ENCODE measurements at places on chromosomes 13 and 19. TPM values are rescaled to one million over a fixed set of nuclear protein-coding genes. Genes with fewer than 3 reads are reported as not detected.
A peak's percentile ranks its signal among the peaks of the same experiment; 100 is the strongest.

- H3K36me3 ChIP-seq = peaks cover 29% of the 10 kb centered on the region
- no peaks in the 10 kb centered on the region for H3K27me3 ChIP-seq
- H3K27ac ChIP-seq = no peak overlapping the region
Observed at GRCh38 chr13:28297341-28297740, 159.0 kb downstream of the PAN3 start.

DNA sequence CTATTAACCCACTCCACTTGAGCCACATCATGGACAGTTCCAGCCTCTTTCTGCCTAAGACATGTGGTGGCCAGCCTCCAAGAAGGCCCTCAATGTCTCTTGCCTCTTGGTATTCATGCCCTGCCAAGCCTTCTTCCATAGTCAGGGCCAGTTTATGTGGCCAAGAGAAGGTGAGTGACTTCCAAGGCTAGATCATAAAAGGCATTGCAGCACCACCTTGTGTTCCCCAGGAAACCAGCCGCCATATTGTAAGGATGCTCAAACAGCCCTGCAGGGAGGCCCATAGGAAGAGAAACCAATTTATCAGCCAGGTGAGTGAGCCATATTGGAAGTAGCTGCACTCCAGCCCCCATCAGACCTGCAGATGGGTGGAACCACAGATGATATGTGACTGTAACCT, 12.3 kb upstream of the DNMT1 start:
- no peak overlapping the region for H3K27ac ChIP-seq
- DNase-seq = no peak
- no peaks in the 10 kb centered on the region for H3K36me3 ChIP-seq
- peaks cover 5% of the 10 kb centered on the region for H3K4me1 ChIP-seq
- peaks cover 5% of the 10 kb centered on the region for H3K27me3 ChIP-seq

GRCh38 chr19:16252459-16253205, 54.9 kb downstream of the AP1M1 start:
- DNase-seq = no peak
- no peak overlapping the region for H3K4me3 ChIP-seq
- H3K4me1 ChIP-seq = peaks cover 20% of the 10 kb centered on the region
- H3K27ac ChIP-seq = peak overlapping the region; percentile 69
- H3K36me3 ChIP-seq = no peaks in the 10 kb centered on the region

DNA sequence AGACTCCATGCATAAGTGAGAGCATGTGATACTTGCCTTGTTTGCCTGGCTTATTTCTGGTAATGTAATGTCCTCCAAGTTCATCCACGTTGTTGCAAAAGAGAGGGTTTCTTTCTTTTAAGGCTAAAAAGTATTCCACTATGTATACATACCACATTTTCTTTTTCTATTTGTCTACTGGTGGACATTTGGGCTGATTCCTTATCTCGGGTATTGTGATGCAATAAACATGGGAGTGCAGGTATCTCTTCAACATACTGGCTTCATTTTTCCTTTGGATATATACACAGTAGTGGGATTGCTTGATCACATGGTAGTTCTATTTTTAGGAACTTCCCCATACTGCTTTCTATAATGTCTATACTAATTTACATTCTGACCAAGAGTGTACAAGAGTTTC, 49.6 kb upstream of the EBPL start:
- H3K36me3 ChIP-seq = peaks cover 33% of the 10 kb centered on the region
- no peak overlapping the region for H3K27ac ChIP-seq
- DNase-seq = no peak

DNA sequence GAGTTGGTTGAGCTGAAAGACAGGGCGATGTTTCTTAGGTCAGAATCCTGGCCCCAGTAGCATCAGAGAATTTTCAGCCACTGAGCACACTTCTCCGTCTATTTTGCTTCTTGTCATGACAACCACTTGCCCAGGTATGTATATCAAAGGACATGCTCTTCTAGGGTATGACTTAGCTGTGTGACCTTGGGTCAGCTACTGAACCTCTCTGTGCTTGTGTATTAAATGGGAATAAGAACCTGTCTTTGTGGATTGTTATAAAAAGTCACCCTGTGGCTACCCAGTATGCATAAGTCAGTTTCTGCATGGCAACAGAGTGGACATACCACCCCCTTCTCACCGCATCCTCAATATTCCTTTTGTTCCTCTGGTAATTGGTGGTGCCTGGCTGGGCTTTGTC, 26.1 kb downstream of the MBD3L1 start:
- no peaks in the 10 kb centered on the region for H3K4me1 ChIP-seq
- no peak overlapping the region for H3K4me3 ChIP-seq
- H3K27ac ChIP-seq = no peak overlapping the region

DNA sequence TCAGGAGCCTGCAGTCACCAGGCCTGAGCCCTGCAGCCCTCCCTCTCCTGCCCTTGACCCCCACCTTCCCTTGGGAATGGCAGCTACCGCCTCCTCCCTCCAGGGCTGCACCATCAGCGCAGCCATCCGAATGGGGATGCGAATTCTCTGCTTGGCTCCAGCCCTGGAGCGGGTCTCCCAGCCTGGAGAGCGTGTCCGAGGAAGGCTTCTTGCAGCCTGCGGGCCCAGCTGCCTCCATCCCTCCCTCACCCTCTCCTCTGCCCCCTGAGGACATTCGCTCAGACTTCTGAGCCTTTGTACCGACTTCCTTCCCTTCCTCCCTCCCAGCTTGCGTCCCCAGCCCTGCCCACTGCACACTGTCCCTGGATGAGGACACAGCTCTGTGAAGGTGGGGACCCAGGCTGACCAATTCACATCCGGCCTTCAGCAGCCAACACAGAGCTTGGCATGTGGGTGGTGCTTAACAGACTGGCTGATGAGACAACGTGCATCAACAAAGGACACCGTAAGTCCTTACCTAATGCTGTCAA, 6.0 kb upstream of the NKPD1 start:
- no peaks in the 10 kb centered on the region for H3K36me3 ChIP-seq
- H3K27ac ChIP-seq = peak overlapping the region; percentile 62
- H3K4me1 ChIP-seq = peaks cover 59% of the 10 kb centered on the region
- no peak for DNase-seq
- no peaks in the 10 kb centered on the region for H3K27me3 ChIP-seq
- no peak overlapping the region for H3K4me3 ChIP-seq

- H3K36me3 ChIP-seq = peaks cover 45% of the 10 kb centered on the region
- peaks cover 22% of the 10 kb centered on the region for H3K4me1 ChIP-seq
- DNase-seq = no peak
- no peaks in the 10 kb centered on the region for H3K27me3 ChIP-seq
Observed at GRCh38 chr13:102816708-102817107, 17.8 kb downstream of the BIVM start.

DNA sequence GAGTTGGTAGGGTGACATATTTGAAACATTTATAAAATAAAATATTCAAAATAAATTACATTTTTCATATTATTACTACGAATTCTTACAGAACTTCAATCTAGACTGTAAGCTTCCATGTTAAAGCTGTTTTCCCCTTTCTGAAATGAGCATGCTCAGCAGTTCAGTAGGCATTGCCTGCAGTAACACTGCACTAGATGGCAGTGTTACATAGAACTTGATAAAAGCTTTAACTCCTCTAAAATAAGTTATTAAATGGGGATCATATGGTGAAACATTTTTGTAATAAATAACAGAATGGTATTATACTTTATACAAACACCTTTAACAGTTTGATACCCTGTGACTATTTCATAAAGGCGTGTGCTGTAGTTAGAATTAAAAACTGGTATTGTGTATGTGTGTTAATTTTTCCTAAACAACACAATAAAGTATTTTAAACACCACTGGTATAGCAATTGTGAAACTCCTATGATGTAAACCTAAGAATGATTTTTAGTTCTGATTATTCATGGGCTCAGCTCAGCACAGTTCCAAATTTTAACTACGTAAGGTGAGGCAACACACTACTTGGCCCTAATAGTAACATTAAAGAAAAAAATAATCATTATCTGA, 11.6 kb upstream of the GPR18 start:
- H3K27me3 ChIP-seq = no peaks in the 10 kb centered on the region
- H3K4me1 ChIP-seq = peaks cover 64% of the 10 kb centered on the region
- no peak overlapping the region for H3K4me3 ChIP-seq
- peaks cover 45% of the 10 kb centered on the region for H3K36me3 ChIP-seq
- H3K27ac ChIP-seq = no peak overlapping the region

GRCh38 chr19:48676887-48677286, 4.1 kb upstream of the NTN5 start:
- no peak overlapping the region for H3K27ac ChIP-seq
- no peaks in the 10 kb centered on the region for H3K36me3 ChIP-seq
- no peaks in the 10 kb centered on the region for H3K27me3 ChIP-seq
- DNase-seq = no peak
- H3K4me3 ChIP-seq = no peak overlapping the region
- peaks cover 8% of the 10 kb centered on the region for H3K4me1 ChIP-seq

Gene IQCN
- 4.2 TPM for total RNA-seq

Gene LILRA1
- not detected for total RNA-seq

Gene KRTDAP
- total RNA-seq = not detected

Gene FGF22
- not detected for total RNA-seq

Gene ZNF320
- 10.5 TPM for total RNA-seq

Gene MISP3
- 1.1 TPM for total RNA-seq

Measured in activated CD8-positive, alpha-beta T cell treated with anti-CD3 and anti-CD28 coated beads, Interleukin-2, amount 10 ng/mL, durations not matched to agents 7 days and 5 days (primary cell).